Cardiac fibroblast (primary cell): ENCODE measurements at places on chromosomes 11 and 22.

DNA sequence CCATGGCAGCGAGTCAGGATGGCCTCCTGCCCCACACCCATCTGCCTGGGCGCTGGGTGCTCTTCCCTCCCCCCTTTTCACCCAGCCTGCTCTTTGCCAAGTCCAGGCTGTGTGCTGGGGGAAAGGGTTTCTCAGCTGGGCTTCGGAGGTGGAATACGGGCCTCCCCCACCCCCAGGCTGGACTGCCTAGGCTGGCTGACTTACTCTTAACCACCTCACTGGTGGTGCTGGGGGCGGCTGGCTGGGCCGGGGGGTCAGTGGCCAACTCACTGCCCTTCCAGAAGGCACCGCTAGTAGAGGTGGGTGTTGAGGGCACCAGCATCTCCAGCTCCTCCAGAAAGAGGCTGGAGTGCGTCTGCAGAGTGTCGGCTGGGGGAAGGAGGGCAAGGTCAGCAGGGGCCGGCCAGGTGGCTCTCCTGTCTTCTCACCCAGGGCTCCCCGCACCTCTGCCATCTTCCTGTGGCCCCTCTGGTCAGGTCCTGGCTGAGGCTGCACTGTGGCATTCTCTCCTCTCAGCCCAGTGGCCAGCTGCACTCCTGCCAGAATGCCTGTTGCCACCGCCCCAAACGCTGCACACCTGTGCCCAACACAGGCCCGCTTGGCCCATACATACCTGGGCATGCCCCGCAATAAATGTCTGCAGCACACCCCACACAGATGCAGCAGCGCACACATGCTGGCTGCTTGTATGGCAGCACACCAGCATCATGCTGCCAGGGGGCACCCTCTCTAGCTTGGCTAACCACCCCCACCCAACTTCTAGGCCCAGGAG is 9.7 kb downstream of the PITPNM1 start:
- DNase-seq = no peak

- DNase-seq = peak; percentile 15
Observed at GRCh38 chr11:115170133-115170815, 333.9 kb downstream of the CADM1 start.

GRCh38 chr11:132114185-132114584 is 743.8 kb downstream of the NTM start:
- DNase-seq = peak; percentile 48

- DNase-seq = no peak
Observed at GRCh38 chr11:110298301-110298765, 1.9 kb upstream of the RDX start.

DNA sequence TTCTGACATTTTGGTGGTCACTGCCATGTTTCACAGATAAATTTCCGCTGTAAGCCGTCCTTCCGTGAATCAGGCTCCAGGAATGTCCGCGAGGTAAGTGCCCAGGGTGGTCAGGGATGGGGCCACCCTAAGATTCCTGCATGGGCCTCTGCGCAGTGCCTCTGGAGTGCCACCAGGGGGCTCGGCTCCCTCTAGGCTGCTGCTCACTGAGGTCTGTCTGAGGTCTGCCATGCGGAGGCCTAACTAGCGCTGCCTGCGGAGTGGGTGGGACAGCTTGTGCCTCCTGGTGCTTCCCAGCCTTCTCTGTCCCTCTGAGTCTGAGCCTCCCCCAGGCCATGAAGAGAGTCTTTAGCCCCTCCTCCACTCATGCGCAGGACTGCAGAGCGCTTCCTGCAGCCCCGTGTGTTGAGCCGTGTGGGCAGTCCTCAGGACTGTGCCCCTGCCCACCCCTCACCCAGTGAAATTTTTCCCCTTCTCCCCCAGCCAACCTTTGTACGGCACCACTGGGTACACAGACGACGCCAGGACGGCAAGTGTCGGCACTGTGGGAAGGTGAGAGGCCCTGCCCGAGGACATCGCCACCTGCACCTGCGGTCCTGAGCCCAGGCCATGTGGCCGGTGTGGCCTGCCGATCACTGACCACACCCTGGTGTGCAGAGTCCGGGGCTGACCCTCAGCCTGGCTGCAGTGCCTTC is 11.9 kb upstream of the MDK start:
- DNase-seq = peak; percentile 80

DNA sequence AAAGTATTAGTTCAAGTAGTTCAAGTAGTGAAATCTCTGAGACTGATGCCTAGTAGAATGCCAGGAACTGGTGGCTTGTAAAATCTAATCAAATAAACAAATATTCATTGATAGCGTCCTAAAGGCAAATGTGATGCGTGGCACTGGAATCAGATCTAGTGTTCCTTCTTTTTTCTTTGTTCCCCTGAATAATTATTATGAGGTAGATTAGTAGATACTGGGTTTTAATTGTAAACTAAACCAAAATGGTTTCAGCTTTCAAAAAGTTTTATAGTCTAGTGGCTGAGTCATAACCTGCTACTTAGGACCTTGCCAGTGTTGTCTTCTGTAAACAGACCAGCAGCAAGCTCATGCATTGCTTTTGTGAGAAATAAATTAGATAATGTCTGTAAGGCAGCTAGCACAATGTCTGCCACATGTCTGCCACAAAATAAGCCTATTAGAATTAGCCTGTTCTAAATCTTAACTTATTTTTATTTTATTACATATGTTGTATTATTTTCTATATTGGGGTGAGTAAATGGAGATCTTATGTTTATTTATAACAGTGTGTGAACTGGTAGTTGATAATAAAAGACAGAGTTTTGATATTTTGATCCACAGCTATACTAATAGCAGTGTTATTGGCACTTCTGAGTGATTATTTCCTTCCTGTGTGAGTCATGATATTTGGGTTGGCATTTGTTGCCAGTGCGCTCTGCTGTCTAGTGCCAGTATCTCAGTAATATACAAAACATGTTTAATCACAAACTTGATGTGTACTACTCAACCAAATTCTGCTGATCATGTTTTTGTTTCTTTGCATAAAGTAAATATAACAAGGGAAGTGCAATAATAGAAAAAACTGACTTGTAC is 135.7 kb downstream of the TMEM135 start:
- DNase-seq = peak; percentile 72

- DNase-seq = no peak
Observed at GRCh38 chr11:20474176-20474881, 86.8 kb downstream of the PRMT3 start.

DNA sequence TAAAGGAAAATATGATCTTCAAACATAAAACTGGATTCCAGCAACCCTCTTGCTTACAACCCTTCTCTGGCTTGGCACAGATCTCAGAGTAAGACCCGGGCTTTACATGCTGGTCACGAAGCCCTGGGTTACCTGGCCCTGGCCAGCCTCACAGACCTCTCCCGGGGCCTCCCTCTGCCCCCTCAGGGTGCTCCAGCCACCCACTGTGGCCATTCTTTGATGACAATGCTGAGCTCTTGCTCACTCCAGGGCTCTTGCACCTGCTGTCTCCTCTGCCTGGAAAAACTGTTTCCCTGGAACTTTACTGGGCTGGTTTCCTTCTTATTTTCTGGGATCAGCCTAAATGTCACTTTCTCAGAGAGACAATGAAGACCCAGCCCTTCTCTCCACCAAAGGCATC is 43.9 kb downstream of the C11orf96 start:
- no peak for DNase-seq
